ENCODE measurements at places on chromosomes 7 and 10.

- no peak for DNase-seq
These were observed 94.7 kb downstream of the ZNRF2 start for GRCh38 chr7:30379131-30379530.

- peak; percentile 99 for DNase-seq
These were observed 22.3 kb downstream of the BZW2 start for GRCh38 chr7:16668049-16668858.

DNA sequence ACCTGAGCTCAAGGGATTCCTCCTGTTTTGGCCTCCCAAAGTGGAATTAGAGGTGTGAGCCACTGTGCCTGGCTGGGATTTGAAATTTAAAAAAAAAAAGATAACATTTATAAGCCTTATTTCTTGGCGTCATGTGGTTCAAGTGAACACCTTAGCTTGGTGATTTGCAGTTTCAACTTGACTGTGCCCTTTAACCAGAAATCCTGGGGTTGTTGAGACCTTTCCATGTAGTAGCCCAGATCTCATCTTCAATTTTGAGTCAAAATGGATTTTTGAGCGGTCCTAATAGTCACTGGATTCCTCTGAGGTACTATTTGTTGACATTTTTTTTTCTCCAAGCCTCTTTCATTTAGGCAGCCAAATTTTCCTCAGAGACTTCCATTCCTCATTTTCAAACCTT lies 29.5 kb upstream of the FBXW4 start:
- no peak for DNase-seq

GRCh38 chr10:90788968-90789367 lies 68.9 kb downstream of the HTR7 start:
- no peak for DNase-seq

DNA sequence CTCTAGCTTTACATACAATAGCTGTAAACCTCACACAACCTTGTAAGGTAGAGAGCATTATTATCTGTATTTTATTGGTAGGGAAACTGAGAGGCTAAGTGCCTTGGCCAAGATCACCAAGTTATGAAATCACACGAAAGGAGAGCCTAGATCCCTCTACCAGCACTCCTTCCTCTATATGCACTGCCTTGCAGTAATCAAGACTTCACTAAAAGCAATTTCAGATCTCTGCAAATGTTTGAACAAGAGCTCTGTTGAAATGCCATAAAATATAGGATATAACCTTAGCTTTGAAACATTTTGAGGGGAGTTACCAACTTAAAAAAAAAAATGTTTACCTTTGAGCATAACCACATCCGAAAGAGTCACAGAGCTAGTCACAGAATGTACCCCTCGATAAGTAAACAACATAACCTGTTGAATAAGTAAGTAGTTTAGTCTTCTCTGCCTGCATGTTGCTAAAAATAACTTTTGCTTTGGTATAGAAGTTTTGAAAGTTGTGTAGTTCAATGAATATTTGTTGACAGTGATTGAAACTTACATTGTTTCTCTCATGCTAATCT lies 709.4 kb downstream of the AUTS2 start:
- DNase-seq: no peak

- DNase-seq: no peak
These were observed 93.9 kb upstream of the RET start for GRCh38 chr10:42982891-42983506.

DNA sequence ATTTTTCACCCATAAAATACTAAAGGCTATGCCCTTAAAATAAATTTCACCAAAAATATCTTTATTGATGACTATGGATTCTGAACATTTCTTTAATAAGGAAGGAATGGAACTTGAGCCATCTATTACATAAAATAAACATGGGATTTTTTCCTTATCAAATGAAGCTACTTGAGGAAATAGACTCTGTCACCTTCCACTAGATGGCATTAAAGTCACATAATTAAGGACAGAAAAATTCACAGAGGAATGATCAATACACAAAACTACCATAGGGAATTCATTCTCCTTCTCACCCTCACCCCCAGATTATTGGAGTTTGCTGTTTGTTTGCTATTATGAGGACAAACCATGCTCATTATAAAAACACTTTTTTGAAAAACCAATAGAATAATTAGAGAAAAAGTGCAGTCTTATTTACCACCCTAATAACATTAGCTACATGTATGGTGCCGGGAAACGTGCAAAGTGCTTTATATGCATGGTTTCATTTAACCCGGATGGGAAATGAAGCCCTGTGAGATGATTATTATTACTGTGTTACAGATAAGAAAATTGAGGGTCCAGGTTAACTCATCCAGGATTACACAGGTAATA lies 21.1 kb upstream of the FOXI2 start:
- DNase-seq: peak; percentile 8

- DNase-seq: no peak
These were observed 101.4 kb downstream of the MTPAP start for GRCh38 chr10:30247704-30248103.

GRCh38 chr7:69411018-69411417 lies 187.3 kb upstream of the AUTS2 start:
- no peak for DNase-seq

All from EL (cell line).